HT-29 (cell line): ENCODE measurements at places on chromosomes 5 and 9.

- peak; percentile 34 for DNase-seq
These were observed 40.8 kb downstream of the SNX18 start for GRCh38 chr5:54558362-54558761.

- no peak for DNase-seq
These were observed 1.2 kb downstream of the RNF224 start for GRCh38 chr9:137228506-137228967.

- peak; percentile 59 for DNase-seq
These were observed 40.5 kb upstream of the TMC1 start for GRCh38 chr9:72480921-72481320.

GRCh38 chr9:114837923-114838322 lies 32.1 kb upstream of the TNFSF15 start:
- DNase-seq: no peak

- DNase-seq: no peak
These were observed 397.6 kb downstream of the RASEF start for GRCh38 chr9:82665324-82665723.

- no peak for DNase-seq
These were observed 152.3 kb downstream of the NR3C1 start for GRCh38 chr5:143251190-143251589.

- DNase-seq: no peak
These were observed 23.4 kb downstream of the BTNL9 start for GRCh38 chr5:181063514-181063913.

- peak; percentile 8 for DNase-seq
These were observed 175.8 kb downstream of the ADAMTS6 start for GRCh38 chr5:65305913-65306312.

- no peak for DNase-seq
These were observed 27.8 kb downstream of the GSN start for GRCh38 chr9:121295662-121296191.

- peak; percentile 81 for DNase-seq
These were observed at the start of gene IRX2 for GRCh38 chr5:2751592-2752021. Gene IRX2, minus strand, starts transcription at chr5:2751677. Its CDS starts 264 bp downstream, at chr5:2751413.

- DNase-seq: no peak
These were observed 405.8 kb upstream of the TLE4 start for GRCh38 chr9:79166005-79166404.

DNA sequence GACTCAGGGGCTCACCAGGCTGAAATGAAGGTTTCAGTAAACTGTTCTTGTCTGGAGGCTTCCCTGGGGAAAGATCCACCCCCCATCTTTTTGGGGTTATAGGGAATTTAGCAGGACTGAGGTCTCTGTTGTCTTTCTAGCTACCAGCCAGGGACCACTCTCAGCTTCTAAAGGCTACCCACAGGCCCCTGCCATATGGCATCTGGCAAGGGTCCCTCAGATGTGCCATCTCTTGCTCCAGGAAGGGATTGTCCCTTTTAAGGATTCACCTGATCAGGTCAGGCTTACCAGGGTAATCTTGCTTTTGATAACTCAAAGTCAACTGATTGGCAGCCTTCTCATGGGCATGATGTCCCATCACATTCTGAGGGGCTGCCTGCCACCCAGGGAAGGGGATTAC lies 65.0 kb downstream of the NSUN2 start:
- no peak for DNase-seq

- no peak for DNase-seq
These were observed 533.3 kb upstream of the CDH9 start for GRCh38 chr5:27571681-27572080.

DNA sequence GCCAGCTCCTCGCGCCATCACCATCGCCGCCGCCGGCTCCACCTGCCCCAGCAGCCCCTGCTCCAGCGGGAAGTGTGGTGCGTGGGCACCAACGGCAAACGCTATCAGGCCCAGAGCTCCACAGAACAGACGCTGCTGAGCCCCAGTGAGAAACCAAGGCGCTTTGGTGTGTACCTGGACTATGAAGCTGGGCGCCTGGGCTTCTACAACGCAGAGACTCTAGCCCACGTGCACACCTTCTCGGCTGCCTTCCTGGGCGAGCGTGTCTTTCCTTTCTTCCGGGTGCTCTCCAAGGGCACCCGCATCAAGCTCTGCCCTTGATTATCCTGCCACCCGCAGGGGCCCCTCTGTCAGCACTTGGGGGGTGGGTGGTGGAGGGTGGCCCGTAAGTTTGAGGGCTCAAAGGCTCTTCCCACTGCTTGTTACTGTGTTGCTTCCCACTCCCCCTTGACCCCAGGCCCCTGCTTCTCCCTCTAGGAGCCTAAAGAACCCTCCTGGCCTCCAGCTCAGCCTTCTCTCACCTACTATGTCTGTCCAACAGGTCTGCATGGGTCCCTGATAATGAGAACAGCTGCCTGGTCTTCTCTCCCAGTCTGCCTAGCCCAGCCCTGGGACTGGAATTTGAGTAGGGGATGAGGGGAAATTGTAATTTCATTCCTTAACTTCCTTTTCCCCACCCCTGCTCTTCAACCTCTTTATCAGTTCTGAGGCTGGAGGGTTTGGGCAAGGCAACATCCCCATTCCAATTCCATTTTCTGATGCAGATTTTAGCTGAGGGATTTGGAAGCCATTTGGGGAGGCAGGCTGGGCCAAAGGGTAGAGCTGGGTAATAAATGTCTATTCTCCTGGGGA lies 9.0 kb downstream of the RACK1 start:
- peak; percentile 25 for DNase-seq

- DNase-seq: no peak
These were observed 207.1 kb downstream of the VPS13A start for GRCh38 chr9:77384406-77384805.

DNA sequence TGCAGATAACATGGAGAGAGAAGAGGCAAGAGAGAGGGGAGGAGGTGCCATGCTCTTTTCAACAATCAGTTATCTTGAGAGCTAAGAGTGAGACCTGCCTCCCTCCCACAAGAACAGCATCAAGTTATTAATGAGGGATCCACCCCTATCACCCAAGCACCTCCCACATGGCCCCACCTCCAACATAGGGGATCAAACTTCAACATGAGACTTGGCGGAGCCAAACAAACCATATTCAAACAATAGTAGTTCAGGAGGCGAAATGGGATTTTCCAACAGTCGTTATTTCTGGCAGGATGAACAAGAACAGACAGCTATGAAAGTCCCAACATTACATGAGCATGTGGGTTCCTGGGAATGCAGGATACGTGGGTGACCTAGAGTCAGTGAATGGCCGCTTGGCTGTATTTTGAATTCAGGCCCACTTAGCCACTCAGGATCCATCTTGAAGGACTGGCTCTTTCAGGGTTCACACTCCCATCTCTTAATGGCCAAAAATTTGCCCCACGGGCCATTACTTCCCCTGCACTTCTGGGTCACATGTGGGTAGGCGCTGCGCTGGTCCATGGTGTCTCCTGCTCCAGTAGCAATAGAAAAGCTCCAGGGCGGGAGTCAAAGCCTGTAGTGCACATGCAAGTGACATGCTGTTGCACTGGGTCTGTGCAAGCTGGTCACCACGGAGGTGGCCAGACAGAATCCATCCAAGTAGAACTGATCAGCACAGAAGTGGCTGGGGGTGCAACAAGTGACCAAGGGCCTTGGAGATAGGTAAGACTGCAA lies 7.1 kb upstream of the FAF2 start:
- DNase-seq: no peak

GRCh38 chr5:158054223-158055110 lies 195.5 kb upstream of the CLINT1 start:
- no peak for DNase-seq

- DNase-seq: no peak
These were observed 153.7 kb downstream of the TLE1 start for GRCh38 chr9:81535542-81536241.

DNA sequence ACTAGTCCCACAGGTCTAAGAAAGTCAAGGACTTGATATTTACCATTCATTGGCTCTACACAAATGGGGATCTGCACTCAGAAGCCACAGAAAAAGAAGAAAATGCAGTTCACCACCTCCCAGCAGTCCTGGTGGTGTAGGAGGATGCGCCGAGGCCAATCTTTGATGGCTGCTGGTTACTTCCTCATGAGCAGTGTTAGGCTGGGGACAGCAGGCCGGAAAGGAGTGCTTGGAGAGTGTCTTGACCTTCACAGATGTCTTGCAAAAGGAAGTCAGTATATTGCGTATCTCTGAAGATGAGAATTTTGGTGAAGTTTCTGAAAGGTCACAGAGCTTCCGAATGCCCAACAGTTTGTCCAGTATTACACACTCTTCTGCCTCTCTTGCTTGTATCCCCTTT lies 597.0 kb downstream of the EBF1 start:
- no peak for DNase-seq
